ENCODE measurements at places on chromosomes 6 and 20.

DNA sequence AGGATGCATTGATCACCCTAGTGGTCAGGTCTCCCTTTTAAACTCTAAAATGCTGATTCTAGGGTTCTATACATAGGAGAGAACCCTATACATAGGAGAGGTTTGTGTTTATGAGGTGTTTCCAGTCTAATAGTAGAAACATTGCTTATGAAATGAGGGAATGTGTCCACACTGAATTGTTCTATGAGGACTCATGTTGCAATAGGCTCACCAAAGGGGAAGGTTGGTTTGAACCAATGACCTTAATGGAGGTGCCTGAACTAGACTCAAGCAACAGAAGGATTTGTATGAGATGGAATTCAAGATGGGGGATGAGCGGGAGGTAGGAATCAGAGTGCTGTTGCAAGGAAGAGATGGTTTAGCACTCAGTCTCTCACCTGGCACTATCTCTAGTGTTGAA, 33.5 kb upstream of the UBR2 start:
- DNase-seq = no peak

DNA sequence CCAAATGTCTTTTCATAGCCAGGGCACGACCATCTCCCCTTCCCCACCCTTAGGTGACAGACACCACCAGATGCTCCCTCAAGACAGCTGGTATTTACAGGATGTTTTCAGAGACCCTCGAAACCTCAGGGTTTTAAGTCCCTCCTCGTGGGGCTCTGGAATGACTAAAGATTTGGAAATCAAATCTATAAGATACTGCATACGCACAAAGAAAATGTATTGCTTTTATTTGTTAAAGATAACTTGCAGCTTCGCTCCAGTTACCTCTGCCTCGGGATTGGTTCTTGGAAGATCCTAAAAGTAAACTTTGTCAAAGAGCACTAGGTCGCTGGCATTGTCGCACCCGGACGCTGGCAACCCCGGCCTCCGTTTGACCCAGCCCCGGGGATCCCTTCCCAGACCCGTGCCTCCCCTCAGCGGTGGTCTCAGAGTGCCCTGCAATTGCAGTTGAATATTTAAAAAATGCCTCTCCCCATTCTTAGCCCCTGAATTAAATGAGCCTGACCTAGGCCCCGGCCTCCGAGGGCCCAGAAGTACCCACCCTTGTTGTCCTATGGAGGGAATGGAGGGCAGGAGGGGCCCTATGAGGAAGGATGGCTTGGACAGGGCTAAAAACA, 7.1 kb downstream of the PAX1 start:
- DNase-seq = no peak

- no peak for DNase-seq
These were observed 2.6 kb downstream of the MICA start for GRCh38 chr6:31405996-31406395.

DNA sequence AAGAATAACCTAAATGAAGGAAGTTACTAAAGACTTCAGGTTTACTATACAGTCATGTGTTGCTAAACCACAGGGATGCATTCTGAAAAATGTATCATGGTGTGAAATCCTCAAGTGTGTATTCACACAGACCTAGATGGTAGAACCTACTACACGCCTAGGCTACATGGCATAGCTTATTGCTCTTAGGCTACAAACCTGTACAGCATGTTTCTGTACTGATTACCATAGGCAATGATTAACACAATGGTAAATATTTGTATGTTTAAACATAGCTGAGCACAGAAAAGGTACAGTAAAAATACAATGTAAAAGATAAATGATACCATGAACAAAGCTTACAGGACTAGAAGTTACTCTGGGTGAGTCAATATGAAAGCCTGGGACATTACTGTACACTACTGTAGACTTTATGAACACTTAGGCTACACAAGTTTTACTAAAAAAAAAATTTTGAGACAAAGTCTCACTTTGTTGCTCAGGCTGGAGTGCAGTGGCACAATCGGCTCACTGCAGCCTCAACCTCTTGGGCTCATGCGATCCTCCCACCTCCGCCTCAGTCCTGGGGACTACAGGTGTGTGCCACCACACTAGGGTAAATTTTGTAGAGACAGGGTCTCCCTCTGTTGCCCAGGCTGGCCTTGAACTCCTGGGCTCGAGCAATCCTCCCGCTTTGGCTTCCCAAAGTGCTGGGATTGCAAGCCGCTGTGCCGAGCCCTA, 36.0 kb downstream of the ADNP start:
- DNase-seq = no peak

GRCh38 chr6:158251565-158251964, 60.7 kb upstream of the TULP4 start:
- no peak for DNase-seq

GRCh38 chr20:2399390-2399789, 18.7 kb downstream of the TGM6 start:
- DNase-seq = no peak

DNA sequence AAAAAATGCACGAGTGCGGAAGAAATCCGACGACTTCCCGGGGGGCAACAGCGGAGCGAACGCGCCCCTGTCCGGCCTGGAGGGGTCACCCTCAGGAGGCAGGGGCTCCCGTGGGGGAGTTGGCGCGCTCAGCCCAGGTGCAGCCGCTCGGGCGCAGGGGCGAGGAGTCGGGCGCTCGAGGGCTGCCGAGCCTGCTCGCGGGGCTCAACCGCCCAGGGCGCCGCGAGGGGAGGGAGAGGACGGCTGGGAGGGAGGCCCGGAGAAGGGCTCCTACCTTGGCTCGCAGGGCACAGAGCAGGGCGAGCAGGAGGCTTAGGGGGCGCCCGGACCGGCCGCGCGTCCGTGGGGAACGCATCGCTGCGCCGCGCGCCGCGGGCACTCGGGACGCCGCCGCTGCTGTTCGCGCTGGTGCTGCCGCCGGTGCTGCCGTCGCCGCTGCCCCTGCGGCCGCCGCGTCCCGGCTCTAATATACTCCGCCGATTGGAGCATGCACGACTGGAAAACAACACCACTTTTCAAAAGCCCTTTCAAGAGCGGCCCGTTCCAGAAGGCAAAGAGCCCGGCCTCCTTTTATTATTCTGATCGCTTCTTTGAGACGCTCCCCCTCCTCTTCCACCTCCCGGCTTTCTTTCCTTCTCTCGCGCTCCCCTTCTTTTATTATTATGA, 490 bp downstream of the JAG1 start:
- DNase-seq = peak; percentile 73

DNA sequence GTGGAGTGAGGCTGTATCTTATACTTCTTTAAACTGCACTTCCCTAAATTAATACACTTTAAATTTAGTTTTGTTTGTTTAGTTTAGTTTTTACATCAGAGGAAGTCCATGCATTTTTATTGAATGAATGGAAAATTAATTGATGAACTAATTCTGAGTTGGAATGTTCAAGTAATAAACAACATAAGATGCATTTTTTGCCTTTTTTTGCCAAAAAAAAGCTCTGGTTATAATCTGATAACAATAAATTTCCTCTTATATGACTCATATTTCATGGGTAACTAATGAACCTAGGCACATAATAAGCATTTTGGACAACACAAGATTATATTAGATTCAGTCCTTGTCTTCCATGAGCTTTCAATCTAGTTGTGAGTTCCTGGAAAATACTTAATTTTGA, 323.1 kb downstream of the CENPW start:
- DNase-seq = no peak

- DNase-seq = no peak
These were observed 370.1 kb downstream of the FOXA2 start for GRCh38 chr20:22214296-22214695.

- no peak for DNase-seq
These were observed 78.6 kb downstream of the TRMT6 start for GRCh38 chr20:5871459-5872410.

GRCh38 chr6:63553208-63553607, 19.1 kb upstream of the LOC128125822 start:
- no peak for DNase-seq

- no peak for DNase-seq
These were observed 44.9 kb upstream of the RNF24 start for GRCh38 chr20:4060064-4060795.
